Activated CD4-positive, alpha-beta T cell treated with anti-CD3 and anti-CD28 coated beads, Interleukin-2, amount 10 ng/mL, durations not matched to agents 7 days and 5 days (primary cell): ENCODE measurements at places on chromosomes 12 and 14.

DNA sequence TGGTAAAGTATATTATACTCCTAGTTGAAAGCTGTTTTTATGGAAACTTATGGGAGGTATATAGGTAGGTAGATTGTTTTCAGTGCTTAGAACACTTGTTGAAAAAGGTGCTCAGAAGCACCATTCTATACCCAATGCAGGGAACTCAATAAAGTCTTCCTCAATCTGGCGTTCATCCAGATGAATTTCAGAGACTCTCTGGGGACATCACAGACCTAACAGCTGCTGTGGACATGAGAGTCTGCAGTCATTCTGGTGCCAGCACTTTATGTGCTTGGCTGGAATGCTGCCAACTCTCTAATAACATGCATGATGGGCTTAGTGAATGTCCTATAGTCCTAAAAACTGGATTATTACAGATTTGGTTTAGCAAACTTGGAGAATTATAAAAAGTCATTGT lies 115.9 kb downstream of the NTN4 start:
- DNase-seq = no peak

DNA sequence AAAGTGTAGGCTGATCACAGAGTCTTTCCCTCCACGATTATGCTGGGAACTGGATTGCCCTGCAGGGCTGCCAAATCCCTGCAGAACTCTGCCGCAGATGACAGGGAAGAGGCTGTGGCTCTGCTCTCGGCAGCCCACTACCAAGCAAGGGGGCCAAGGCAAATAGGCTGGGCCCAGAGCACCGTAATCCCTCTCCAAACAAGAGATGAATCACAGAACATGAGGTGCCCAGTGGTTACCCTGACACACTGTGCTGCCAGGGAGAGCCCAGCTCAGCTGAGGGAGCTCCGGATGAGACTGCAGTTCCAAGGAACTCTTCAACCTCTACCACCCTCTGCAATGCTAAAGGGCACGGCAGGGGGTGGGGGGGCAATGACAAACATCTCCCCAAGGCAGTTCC lies 33.9 kb downstream of the STON2 start:
- no peak for DNase-seq

DNA sequence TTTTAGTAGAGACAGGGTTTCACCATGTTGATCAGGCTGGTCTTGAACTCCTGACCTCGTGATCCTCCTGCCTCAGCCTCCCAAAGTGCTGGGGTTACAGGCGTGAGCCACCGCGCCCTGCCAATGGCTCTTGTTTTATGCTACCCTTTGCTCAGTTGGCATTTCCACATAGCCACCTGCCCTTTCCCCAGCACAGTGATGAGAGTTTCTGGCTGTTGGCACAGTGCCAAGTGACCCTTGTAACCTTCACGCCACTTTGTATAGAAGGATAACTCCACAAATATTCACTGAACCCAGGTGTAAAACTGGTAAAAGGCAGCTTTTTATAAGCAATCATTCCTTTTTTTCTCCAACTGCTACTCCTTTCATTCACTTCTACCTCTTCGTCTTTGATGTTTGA lies 18.5 kb upstream of the CCDC175 start:
- no peak for DNase-seq

DNA sequence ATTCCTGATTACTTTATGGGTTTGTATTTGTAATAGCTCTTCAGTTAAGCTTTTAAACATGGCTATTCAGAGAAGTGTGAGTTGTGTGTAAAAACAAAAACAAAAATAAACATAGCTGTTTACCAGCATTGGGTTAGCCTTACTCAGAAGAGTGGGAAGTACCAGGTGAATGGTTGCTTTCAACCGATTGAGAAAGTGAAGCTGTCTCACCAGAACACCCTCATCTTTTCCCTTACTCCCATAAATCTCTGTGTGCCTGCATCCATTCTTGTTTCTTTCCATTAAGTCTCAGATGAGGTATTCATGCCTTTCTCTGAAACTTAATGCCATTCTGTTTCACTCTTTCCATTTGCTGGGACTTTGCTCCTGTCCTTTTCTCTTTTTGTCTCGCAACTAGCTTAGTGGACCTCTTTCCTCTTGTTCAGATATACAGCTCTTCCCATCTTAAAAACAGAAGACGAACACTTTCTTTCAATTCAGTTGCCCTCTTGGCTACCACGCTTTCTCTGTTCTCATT lies 10.7 kb downstream of the BORCS5 start:
- DNase-seq = no peak

- no peak for DNase-seq
These were observed 104.8 kb downstream of the DPF3 start for GRCh38 chr14:72788972-72789728.

DNA sequence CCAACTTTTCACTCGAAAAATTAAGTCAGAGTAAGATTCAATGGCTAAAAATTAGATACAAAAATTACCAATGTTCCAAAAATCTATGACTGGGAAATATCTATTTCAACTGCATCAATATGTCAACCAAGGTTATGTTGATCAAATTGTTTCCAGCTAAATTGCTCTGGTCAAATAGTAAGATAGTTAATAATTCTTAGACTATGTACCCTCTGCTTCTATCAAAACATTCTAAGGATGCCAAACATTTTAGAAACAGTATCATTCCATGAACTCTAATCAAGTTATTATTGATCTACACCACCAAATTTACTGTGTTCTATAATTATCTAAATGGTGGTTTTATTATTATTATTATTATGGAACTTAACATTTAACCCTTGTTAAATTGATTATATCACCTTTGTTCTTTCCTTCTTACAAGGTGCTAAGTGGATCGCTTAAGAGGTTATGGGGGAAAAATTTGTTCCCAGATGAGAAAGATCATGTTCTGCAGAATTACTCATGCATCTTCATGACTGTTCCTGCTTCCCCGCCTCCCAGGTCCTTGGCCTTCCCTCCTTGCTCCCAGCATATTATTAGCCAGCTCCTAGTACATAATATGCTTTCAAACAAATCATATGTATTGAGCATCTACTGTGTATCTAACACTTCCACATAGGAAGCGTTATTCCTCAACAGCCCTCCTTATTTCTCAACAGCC lies 240.5 kb upstream of the KRR1 start:
- DNase-seq = no peak

DNA sequence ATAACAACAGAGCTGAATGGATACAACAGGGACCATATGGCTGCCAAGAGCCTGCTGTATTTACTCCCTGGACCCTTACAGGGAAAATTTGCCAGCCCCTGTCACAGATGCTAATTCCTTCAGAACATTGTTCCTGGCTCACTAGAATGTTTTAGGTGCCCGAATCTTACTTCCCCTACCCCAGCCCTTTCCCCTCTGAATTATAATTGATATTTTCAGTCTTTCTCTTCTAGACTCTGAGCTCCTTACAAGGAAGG lies 235.3 kb downstream of the KSR2 start:
- no peak for DNase-seq
